ENCODE measurements at places on chromosomes 2 and 18.

GRCh38 chr2:189178726-189179569 is 613 bp downstream of the COL5A2 start:
- DNase-seq = no peak

DNA sequence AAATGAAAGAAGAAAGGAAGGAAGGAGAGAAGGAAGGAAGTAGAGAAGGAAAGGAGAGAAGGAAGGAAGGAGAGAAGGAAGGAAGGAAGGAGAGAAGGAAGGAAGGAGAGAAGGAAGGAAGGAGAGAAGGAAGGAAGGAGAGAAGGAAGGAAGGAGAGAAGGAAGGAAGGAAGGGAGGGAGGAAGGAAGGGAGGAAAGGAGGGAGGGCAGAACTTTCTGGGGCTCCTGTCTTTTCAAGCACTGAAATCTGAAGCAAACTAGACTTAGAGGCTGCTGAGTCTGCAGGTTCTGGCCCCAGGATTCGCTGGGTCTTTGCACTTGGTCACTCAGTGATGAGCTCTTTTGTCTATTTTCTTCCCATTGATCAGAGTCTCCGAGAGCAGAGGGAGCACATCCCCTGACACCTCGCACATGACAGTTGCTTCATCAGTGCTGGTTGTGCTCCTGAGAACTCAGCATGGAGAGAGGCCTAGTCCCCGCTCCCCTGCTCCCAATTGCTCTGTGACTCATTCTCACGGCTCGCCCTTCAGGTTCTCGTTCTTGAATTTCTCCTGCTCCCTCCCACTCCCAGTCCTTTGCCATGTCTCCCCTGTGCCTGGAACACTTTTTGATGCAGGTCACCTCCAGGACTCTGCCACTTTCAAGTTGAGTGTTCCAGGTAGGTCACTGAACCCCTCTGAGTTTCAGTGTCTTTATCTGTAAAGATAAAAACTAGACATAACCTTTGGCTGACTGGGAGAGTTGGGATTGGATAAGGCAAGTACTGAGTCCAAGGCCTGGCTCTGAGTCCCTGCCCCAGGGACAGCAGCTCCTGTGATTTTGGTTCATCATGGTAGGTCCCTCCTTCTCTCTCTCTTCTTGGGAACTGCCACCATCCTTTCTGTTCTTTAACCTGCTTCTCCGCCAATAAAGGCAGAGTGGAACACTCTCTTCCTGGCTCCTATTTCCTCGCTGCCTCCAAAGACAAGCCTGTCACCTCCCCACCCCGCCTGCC is 55.2 kb downstream of the TNP1 start:
- DNase-seq = no peak

GRCh38 chr18:48887294-48887904 is 63.4 kb downstream of the SMAD7 start:
- DNase-seq = no peak

DNA sequence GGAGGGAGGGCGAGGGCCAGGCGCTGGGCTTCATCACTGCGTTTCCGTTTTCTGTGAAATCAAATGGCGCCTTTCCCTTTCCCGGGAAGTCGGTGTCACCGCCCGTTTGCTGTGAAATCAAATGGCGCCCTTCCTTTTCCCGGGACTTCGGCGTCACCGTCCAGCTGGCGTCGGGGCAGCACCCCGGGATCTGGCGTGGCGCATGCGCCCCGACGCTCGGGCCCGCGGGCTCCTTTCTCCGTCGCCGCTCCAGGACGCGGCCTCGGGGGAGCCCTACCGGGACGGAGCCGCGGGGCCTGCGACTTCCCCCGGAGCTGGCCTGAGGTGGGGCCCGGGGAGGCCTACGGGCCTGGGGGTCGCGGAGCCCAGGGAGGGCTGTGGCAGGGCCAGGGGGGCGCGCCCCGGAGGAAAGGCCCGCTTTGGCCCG is at the start of gene FAM228A:
Gene FAM228A, plus strand, starts transcription at position 203 of the 427 bp plus-strand sequence. CDS start 428 bp downstream, outside the sequence.
- no peak for DNase-seq

DNA sequence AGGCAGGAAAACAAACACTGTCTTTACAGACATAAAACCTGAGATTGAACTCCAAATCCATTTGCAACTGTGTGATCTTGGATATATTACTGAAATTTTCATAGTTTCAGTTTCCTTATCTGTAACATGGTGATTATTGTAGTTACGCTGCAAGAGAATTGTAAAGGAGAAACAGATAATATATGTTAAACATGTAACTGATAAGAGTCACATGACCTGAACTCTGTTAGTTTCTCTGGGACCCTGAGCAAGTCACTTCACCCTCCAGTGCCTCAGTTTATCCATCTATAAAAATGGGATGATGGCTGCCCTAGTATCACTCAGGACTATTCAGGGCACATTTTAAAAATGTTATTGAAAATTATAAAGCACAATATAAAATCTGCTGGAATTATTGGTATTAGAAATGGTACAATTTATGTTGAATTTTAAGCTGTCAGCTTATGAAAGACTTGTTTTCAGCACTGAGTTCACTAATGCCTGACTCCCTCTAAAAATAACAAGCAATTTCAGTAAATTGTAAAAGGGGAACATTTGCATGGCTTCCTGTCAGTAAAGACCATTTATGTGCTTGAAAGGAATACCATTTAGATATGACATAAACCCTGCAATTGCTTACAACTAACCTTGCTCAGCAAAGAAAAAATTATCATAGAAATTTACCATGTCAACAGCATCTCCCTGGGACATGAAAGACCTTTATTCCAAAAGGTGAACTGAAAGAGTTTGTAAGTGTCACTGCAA is 393.5 kb downstream of the RAD51AP2 start:
- DNase-seq = no peak

DNA sequence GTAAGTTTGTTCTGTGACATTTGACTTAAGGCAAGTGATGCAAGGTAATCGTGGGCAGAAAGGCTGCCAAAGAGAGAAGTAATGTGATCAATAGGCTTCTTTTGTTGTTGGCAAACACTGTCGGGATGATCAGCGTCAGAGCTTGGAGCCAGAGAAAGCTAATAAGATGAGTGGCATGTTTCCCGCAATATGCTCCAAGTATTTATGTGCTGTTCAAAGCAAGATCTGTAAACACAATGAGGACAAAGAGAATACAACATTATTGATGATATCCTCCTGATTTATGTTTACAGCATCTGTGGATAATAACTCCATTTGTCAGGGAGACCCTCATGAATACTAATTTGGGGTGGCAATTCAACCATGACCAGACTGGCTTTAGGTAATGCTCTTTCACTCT is 603.3 kb downstream of the TDRD15 start:
- no peak for DNase-seq

- no peak for DNase-seq
Measured at GRCh38 chr2:18940184-18940583, 350.8 kb upstream of the NT5C1B start.

DNA sequence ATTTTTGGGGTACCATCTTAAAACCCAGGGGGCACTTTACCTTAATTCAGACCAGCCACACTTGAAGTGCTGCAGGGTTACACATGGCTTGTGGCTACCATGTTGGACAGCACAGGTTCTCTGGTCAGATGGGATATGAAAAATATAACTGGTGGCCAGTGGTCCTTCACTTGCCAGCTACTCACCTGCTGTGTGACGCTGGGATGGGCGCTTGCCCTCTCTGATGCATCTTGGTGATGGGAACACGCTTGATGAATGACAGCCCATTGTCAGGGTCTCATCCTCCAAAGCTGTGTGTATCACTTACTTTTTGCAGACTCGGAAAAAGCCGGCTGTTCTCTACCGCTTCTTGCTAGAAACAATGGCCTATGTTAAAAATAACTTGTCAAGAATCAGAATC is 22.5 kb downstream of the HJURP start:
- no peak for DNase-seq

DNA sequence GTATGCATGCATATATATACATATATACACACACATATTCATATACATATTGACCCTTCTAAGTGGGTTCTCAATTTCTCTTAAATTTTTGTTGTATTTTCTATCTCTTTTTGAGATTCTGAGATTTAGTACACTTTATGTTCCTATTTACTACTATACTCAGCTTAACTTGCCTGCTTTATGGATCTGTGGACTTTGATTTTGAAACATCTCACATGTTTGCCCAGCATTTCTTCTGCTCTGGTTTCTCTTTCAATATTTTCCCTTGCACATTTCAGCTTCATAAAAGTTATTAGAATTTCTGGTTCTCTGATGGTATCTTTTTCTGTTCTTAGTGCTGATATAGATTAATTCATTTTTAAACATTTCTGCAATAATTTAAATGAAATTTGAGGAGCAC is 380.6 kb downstream of the SPAG16 start:
- DNase-seq = no peak

- no peak for DNase-seq
Measured at GRCh38 chr2:233462826-233463470, 103.6 kb downstream of the USP40 start.
